Mesothelial cell of epicardium (in vitro differentiated cells): ENCODE measurements at places on chromosomes 5 and 9.

GRCh38 chr5:16229357-16229940 is 49.9 kb upstream of the MARCHF11 start:
- peaks cover 19% of the 10 kb centered on the region for H3K27me3 ChIP-seq
- no peak overlapping the region for H3K27ac ChIP-seq
- no peaks in the 10 kb centered on the region for H3K4me1 ChIP-seq
- no peak overlapping the region for H3K4me3 ChIP-seq
- H3K36me3 ChIP-seq: no peaks in the 10 kb centered on the region

GRCh38 chr5:107090506-107090905 is 580.2 kb downstream of the EFNA5 start:
- no peaks in the 10 kb centered on the region for H3K27me3 ChIP-seq
- peak overlapping the region; percentile 66 for H3K27ac ChIP-seq
- H3K4me3 ChIP-seq: no peak overlapping the region
- peaks cover 22% of the 10 kb centered on the region for H3K4me1 ChIP-seq
- H3K36me3 ChIP-seq: peaks cover 12% of the 10 kb centered on the region

GRCh38 chr5:10745133-10745532 is 15.9 kb downstream of the DAP start:
- H3K27ac ChIP-seq: no peak overlapping the region
- no peak for DNase-seq
- H3K4me1 ChIP-seq: no peaks in the 10 kb centered on the region

- H3K27ac ChIP-seq: no peak overlapping the region
- DNase-seq: no peak
- H3K27me3 ChIP-seq: peaks cover 12% of the 10 kb centered on the region
- H3K36me3 ChIP-seq: no peaks in the 10 kb centered on the region
- peaks cover 9% of the 10 kb centered on the region for H3K4me1 ChIP-seq
- H3K4me3 ChIP-seq: no peak overlapping the region
Observed at GRCh38 chr5:149671544-149671943, 58.6 kb upstream of the PPARGC1B start.

DNA sequence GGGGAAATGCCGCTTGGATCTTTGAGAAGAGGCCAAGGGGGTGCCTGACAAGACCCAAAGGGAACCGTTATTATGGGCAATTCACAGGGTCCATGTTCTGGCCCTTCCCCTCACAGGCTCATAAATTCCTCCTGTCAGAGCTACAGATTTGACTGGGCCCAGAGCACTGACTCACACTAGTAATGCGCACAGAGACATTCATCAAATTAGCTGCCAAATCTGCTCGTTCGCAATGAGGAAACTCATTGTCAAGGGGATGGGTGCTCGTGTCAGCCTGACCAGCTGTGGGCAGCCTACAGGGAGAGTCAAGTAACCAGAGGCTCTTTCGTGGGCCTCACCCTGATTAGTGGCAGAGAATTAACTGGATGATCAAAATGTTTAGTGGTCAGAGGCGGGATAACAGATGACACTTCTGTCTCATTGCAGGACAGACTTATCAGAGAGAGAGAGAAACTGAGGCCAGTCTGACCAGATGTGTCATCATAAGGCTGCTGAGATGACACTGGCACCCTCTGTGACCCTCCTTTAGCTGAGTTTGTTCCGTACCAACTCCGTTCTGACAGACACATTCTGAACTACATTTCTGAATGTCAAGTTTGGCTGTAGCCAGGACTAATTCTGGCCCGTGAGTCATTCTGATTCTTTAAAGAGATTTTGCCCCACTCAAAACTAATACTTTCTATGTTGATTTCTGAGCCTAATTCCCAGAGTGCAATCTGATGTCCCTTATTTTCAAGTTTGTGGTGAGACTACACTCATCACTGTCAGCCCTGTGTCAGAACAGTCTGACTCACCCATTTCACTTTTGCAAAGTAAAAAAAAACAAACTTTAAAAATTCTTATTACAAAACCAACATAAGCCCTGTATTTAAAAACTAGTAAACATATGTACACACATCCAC is 377.1 kb downstream of the ACTL7B start:
- H3K4me1 ChIP-seq: peaks cover 28% of the 10 kb centered on the region
- H3K4me3 ChIP-seq: no peak overlapping the region
- no peak for DNase-seq

GRCh38 chr9:110939047-110939446 is 99.2 kb downstream of the LPAR1 start:
- H3K36me3 ChIP-seq: peaks cover 28% of the 10 kb centered on the region
- no peak overlapping the region for H3K4me3 ChIP-seq
- H3K4me1 ChIP-seq: no peaks in the 10 kb centered on the region
- no peak for DNase-seq
- no peaks in the 10 kb centered on the region for H3K27me3 ChIP-seq
- no peak overlapping the region for H3K27ac ChIP-seq

GRCh38 chr9:125649315-125649714 is 57.7 kb downstream of the MAPKAP1 start:
- peaks cover 29% of the 10 kb centered on the region for H3K4me1 ChIP-seq
- DNase-seq: no peak
- H3K27me3 ChIP-seq: no peaks in the 10 kb centered on the region
- H3K27ac ChIP-seq: no peak overlapping the region
- H3K36me3 ChIP-seq: peaks cover 5% of the 10 kb centered on the region

DNA sequence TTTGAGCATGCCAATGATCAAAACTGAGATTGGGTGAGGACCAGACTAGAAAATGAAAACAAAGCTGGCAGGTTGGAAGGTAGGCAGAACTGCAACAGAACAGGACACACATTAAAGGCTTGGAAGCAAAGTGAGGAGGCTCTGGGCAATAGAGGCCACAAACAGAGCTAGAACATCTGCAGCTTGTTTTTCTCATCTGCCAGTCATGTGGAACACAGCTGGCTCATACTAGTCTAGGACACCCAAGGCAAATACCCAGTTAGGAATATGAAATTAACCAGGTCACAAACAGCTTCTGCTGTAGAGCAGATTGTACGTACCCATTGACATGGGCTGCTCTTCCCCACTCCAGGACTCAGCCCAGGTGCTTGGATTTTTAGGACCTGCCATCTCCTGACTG is 61.7 kb downstream of the SPEF2 start:
- H3K27ac ChIP-seq: no peak overlapping the region
- H3K4me1 ChIP-seq: no peaks in the 10 kb centered on the region
- no peaks in the 10 kb centered on the region for H3K36me3 ChIP-seq
- no peak overlapping the region for H3K4me3 ChIP-seq
- DNase-seq: no peak

DNA sequence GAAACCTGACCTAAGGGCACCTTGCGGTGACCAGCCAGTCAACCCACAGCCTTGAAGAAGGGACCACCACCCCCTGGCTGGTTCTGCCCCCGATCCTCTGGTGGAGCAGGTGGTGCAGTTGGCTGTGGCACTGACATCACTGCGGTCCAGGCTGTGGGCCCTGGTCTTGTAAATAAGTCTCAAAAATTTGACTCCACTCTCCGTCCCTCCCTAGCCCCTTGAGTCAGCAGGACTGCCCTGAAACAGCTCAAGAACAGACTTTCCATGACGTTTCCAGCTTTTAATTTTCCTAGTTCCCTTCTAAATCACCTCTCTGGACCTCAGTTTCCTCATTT is 134.8 kb upstream of the BOD1 start:
- no peaks in the 10 kb centered on the region for H3K36me3 ChIP-seq
- DNase-seq: no peak
- no peaks in the 10 kb centered on the region for H3K27me3 ChIP-seq

GRCh38 chr5:72840041-72840440 is 23.6 kb downstream of the TNPO1 start:
- H3K4me3 ChIP-seq: no peak overlapping the region
- DNase-seq: no peak
- H3K27ac ChIP-seq: no peak overlapping the region
- H3K27me3 ChIP-seq: no peaks in the 10 kb centered on the region

- peaks cover 12% of the 10 kb centered on the region for H3K36me3 ChIP-seq
- no peak overlapping the region for H3K4me3 ChIP-seq
- H3K27ac ChIP-seq: peak overlapping the region; percentile 92
- no peak for DNase-seq
- no peaks in the 10 kb centered on the region for H3K27me3 ChIP-seq
Observed at GRCh38 chr5:151679421-151680155, 7.1 kb downstream of the SPARC start.

DNA sequence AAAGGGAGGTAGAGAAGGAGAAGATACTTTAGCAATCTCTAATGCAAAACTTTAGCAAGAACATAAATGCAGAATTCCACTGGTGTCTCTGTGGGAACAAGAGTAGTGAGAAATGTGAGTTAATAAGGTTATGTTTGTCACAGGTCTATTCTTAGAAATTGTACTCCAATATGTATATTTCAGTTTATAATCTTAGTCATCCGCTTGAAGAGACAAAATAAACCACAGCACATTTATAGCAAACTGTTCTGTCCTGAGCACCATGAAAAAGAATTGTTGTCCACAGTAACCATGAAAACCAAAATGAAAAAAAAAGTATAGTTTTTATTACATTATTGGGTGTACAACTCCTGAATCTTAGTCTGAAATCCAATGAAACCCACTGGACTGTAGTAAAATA is 93.6 kb upstream of the TSLP start:
- H3K36me3 ChIP-seq: no peaks in the 10 kb centered on the region
- H3K4me3 ChIP-seq: no peak overlapping the region
- no peak for DNase-seq
- no peaks in the 10 kb centered on the region for H3K27me3 ChIP-seq
- H3K27ac ChIP-seq: no peak overlapping the region

DNA sequence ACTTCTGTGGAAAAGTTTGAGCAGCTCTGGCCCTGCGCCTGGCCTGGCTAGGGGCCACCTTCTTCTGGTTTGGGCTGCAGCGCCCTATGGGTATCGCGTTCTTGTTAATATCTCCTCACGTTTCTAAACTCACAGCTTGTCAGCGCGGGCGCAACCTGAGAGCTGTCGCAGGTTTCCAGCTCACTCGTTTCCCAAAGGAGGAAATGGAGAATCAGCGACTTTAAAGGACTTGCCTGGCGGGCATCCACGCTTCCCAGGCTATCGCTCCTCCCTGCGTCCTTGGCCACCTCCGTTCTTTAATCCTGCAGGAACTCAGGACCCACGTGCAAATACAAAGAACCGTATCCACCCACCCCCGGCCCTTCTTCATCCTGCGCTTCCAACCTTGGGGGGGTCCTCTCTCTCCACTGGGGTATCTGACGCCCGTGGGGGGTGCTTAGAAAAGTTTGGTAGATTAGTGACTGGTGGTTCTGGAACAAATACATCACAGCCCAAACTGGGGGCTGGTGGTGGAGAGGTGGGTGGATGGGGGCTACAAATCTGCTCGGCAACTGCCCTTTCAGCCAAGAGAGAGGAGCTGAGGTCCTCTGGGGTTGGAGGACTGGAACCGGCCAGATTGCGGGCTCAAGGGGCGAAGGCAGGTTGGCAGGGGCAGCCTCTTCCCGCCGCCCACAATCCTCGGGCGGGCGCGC is 578 bp upstream of the PSAT1 start:
- H3K27ac ChIP-seq: peak overlapping the region; percentile 91
- H3K4me1 ChIP-seq: peaks cover 30% of the 10 kb centered on the region
- peak overlapping the region; percentile 84 for H3K4me3 ChIP-seq

DNA sequence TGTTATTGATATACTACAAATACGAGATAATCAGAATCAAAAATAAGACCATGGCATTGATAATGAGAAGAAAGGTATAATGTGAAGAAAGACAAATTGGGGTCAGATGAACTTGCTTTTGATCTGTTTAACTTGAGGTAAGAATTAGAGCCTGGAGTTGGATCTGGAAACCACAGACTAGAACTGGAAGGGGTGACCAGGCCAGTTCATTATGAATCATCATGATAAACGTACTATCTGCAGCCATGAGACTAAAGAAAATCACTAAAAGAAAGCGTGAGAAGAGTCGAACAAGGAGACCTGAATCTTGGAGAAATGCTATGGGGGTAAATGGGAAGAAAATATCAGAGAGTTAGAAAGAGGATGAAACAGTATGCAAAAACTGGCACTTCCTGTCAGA is 967.5 kb downstream of the NR2F1-AS1 start:
- H3K4me3 ChIP-seq: no peak overlapping the region
- no peaks in the 10 kb centered on the region for H3K36me3 ChIP-seq
- DNase-seq: no peak

DNA sequence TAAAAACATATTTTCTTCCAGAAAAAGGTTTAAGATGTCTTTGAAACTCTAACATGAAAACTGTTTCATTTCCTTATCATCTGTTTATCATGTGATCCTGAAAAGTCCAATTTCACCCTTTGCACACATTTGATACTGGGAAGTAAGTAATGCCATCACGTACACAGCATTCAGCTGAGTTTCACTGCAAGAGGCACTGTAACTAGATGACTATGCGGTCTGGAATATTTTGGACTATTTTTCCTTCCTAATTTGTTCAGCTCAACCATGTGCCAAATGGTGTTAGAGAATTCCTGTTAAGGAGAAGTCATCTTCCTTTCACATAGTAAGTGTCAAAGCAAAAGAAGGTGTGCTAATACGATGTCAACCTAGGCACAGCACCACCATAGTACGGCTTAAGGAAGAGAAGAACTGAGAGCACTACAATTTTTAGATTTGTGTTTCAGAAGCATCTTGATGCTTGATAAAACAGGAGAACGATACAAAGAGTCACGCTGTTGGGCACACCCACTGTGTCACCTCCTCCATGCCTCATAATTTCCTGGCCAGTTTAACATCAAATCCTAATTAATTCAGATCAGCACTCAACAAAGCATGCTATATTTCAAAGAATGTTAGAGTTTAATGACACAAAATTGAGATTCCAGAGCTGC is 77.5 kb downstream of the GNAQ start:
- peak overlapping the region; percentile 38 for H3K27ac ChIP-seq
- peaks cover 3% of the 10 kb centered on the region for H3K36me3 ChIP-seq
- DNase-seq: no peak
- no peaks in the 10 kb centered on the region for H3K27me3 ChIP-seq
- H3K4me1 ChIP-seq: peaks cover 39% of the 10 kb centered on the region

DNA sequence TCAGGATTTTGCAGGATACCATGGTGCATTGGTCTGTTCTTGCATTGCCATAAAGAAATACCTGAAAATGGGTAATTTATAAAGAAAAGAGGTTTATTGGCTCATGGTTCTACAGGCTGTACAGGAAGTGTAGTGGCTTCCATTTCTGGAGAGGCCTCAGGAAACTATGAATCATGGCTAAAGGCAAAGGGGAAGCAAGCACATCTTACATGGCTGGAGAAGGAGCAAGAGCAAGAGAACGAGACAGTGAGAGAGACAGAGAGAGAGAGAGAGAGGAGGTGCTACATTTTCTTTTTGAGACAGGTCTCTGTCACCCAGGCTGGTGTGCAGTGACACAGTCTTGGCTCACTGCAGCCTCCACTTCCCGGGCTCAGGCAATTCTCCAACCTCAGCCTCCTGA is 43.9 kb downstream of the P4HA2 start:
- no peak overlapping the region for H3K4me3 ChIP-seq
- DNase-seq: no peak
- peaks cover 2% of the 10 kb centered on the region for H3K36me3 ChIP-seq
- H3K27me3 ChIP-seq: no peaks in the 10 kb centered on the region
- H3K27ac ChIP-seq: no peak overlapping the region
